ENCODE measurements at places on chromosomes 6 and 20.

DNA sequence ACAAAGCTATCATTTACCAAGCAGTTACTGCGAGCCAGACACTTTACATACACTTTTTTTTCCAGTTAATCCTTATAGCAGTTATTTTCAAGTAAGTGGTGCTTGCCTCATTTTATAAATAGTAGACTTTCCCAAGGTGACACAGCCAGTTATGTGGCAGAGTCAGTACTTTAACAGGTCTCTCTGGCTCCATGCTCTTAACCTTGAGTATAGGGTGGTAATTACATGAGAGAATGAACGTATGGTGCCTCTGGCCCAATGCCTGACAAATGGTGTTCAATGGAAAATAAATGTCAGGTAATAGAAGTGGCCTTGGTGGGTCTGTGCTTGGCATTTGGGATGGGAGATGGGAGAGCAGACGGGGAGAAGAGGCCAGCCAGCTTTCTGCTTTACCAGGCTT lies 316.3 kb downstream of the SLC35F1 start:
- DNase-seq, result no peak

GRCh38 chr6:83974409-83975050 lies 59.0 kb upstream of the MRAP2 start:
- DNase-seq, result no peak

DNA sequence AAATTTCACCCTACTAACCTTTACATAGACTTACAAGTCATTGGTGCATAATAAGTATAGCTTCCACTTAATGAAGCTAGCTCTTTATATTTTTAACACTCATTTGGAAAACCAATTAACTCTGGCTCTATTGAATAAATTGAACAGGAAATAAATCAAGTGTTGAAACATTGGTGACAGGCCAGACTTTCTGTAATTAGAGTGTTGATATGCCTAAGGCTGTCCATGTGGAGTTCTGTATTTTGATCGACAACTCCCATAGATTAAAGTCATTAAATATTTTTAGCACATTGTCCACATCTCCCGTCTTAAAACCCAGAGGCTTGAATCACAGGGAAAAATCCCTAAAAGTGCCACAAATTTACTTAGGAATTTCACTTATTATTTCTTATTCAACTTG lies 468.3 kb downstream of the KHDRBS2 start:
- no peak for DNase-seq

DNA sequence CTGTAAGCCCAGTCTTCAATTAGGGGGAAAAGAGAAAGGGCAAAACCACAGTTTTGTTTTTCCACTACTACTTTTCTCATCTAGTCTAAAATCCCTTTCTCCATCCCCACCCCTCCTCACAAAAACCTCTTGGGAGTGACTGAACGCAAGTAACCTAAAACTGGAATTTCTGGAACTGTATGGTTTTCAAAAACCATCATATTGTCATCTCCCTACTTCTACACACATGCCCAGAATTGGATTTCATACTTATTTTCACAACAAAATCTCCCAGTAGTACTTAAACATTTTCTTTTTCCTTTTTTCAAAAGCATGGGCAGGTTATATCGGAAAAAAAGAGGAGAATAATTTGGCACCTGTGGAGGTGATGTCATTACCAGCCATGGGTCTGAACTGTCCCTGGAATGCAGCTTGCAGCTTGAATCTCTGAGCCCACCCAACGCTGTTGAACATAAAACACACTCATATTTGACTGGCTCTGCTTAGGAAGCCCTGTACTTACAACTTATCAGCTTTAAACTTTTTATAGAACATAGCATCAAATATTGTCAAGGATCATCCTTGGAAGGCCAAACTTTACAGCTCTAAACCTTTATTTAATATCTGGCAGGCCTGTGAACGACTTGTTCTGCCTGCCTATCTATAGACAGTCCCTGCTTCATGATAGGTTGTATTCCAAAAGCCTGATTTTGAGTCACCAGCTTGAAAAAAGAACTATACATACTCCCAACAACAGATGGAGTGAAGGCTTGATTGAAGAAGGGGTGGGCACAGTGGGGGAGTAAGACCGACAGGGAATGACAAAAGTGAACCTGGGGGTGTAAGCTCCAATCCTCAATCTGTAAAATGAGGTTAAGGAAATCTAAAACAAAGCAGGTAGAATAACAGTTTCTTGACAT lies 59.3 kb downstream of the EPB41L2 start:
- no peak for DNase-seq

- DNase-seq, result no peak
Observed at GRCh38 chr6:21360336-21360735, 233.2 kb upstream of the SOX4 start.

GRCh38 chr20:51750770-51751388 lies 17.3 kb downstream of the ATP9A start:
- DNase-seq, result no peak

DNA sequence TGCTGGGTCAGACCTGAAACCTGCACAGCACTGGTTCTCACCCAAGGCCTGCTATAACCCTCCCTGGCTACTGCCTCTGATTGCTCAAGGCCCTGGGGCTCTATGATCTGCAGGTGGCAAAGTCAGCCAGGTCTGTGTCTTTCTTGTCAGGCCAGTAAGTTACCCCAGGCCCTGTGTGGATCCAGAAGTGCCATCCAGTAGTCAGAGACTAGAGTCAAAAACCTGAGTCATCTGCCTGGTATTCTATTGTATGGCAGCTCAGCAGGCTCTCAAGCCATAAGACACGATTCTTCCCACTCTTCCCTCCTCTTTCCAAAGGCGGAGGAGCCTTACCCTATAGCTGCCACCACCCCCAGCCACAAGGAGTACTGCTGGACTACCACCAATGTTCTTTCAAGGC lies 593.0 kb downstream of the FRK start:
- DNase-seq, result no peak

DNA sequence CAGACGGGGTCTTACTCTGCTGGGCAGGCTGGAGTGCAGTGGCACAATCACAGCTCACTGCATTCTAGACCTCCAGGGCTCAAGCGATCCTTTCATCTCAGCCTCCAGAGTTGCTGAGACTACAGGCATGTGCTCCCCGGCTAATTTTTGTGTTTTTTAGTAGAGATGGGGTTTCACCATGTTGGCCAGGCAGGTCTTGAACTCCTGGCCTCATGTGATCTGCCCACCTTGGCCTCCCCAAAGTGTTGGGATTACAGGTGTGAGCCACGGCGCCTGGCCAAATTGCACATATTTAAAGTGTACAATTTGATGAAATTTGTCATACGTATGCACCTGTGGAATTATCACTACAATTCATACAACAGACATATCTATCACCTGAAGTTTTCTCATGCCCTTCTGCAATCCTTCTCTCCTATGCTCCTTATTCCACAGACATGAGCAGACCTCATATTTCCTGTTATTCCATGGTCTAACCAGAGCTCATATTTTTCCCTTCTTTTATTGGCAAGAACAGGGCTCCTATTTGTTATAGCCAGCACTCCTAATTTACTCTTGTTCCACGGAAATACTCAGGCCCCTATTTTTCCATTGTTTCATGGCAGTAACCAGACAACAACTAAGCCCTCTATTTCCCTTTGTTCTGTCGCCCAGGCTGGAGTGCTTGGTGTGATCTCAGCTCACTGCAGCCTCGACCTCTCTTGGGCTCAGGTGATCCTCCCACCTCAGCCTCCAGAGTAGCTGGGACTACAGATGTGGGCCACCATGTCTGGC lies 2.2 kb upstream of the CSTL1 start:
- DNase-seq, result no peak

DNA sequence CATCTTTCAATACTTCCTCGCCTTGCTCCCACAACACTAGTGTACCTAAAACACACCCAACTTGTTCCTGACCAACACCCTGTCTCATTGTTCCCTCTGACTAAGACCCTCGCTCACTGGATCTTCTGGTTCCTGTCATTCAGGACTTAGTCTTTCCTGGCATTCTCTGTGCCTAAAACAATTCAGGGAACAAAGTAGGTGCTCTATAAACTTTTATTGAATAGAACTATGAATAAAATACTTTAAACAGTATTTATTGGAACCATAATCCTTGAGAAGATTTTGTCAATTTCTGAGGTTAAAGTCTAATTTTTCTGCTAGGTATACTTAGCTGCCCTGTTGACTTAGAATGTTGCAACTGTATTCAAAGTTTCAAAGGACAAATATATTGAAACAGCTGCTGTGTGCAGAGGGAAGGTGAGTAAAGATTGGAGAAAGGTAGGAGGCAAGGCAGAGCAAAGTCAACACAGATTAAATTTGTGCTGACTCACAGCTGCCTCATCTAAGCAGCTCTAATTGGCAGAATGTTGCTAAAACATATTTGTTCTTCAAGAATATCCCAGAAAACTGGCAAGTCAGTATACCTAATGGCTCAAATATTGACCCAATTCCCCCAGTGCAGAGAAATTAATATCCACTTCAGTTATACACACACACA lies 37.6 kb downstream of the GSTA2 start:
- no peak for DNase-seq

GRCh38 chr6:81589465-81590313 lies 162.8 kb downstream of the TENT5A start:
- no peak for DNase-seq

GRCh38 chr6:84017709-84018452 lies 15.7 kb upstream of the MRAP2 start:
- no peak for DNase-seq

DNA sequence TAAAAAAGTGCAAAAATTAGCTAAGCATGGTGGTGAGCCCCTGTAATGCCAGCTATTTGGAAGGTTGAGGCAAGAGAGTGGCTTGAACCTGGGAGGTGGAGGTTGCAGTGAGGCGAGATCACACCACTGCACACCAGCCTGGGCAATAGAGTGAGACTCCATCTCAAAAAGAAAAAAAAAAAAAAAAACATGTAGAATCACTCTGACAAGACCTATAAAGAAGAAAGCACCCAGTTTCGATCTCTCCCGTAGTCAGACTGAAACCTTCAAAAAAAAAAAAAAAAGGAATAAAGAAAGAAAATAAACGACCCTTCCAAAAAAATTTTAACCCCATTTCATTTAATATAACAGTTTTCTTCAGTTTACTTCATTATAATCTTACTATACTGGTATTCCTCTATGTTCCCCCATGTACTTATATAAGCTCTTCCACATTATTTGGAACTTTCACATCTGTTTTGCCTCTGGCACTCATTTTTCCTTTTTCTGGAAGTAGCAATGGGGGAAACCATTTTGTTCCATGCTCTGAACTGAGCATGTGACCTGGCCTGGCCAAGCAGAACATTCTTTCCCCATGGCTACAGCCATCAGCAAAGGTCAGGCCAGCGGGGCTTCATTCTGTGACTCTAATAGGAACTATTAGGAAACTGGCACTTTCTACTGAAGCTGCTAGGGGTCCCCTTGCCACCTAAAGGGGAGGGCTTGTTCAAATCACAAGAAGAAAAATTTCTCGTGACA lies 9.6 kb downstream of the SLC18B1 start:
- no peak for DNase-seq

DNA sequence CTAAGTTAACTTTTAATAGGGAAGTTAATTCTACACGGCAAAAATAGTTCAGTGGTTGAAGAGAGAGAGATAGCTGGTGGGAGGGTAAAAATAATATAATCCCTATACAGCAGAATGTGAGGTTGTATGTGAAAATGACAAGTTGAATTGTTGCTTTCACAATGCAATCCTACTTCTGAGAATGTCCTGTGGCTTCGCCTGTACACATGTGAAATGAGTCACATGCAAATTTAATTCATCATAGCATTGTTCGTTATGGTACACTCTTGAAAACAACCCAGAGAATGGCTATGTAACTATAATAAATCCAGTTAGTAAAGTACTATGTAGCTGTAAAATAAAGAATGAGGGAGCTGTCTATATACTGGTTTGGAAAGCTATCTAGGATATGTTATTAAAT lies 46.0 kb upstream of the HINT3 start:
- DNase-seq, result no peak

DNA sequence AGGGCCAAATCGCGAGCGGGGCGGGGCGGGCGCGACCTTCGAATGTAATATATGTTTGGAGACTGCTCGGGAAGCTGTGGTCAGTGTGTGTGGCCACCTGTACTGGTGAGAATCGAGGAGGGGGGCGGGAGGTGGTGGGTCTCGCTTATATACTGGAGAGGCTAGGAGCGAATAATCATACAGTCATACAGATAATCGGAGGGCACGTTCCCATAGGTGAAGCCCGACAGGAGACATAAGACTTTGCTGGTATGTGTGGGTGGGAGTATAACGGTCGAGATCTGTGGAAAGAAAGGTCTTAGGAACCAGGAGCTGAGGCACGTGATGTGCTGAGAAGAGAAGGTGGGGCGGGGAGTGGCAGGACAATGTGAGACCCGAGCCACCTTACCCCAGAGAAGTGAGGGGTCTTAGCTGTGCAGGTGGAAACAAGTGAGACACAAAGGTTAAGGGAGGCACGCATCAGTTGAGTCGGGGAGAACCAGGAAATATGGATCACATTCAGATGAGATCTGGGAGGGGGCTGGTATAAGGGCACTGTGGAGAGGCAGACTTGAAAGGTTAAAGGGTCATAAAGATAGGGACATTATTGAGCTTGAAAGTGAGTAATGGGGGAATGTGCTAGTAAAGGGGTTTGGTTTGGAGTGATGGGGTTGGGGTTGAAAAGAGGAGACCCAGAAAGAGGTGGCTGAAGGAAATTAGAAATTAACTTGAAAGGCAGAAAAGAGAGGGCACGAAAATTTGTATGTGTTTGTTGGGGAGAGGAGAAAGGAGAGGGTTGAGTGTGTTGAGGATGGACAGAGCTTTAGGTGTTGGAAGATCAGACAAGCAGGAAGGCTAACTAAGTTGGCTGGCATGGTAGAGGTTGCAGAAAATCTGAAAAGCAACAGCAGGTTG lies 589 bp downstream of the RNF5 start:
- DNase-seq, result no peak

DNA sequence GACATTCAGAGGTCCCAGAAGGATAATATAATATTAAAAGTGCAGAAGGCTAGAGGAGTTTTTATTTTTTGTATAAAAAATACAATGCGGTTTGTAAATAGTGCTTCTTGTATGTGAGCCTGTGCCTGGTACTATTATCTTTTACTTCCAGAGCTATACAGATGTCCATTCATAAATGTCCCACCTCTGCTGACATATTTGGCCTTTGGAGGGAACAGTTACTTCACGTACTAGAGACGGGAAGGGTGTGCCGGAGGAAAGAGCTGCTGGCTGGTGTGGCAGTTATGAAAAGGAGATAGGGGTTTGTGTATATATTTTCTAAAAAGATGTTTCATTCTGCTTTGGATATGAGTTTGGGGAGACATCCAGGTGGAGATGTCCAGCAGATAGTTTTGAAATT lies 8.8 kb downstream of the CD109 start:
- no peak for DNase-seq
